ENCODE measurements at places on chromosomes 1 and 21. TPM values are rescaled to one million over a fixed set of nuclear protein-coding genes. Genes with fewer than 3 reads are reported as not detected.

GRCh38 chr1:153465811-153466636 lies 5.6 kb upstream of the S100A7 start:
- peaks cover 9% of the 10 kb centered on the region for H3K4me1 ChIP-seq
- no peak for DNase-seq
- H3K27me3 ChIP-seq: no peaks in the 10 kb centered on the region
- no peak overlapping the region for H3K27ac ChIP-seq
- H3K4me3 ChIP-seq: no peak overlapping the region

GRCh38 chr1:239816081-239816782 lies 275.5 kb upstream of the FMN2 start:
- no peak overlapping the region for H3K4me3 ChIP-seq
- H3K27ac ChIP-seq: peak overlapping the region; percentile 64
- no peaks in the 10 kb centered on the region for H3K36me3 ChIP-seq
- no peak for DNase-seq
- no peaks in the 10 kb centered on the region for H3K27me3 ChIP-seq

DNA sequence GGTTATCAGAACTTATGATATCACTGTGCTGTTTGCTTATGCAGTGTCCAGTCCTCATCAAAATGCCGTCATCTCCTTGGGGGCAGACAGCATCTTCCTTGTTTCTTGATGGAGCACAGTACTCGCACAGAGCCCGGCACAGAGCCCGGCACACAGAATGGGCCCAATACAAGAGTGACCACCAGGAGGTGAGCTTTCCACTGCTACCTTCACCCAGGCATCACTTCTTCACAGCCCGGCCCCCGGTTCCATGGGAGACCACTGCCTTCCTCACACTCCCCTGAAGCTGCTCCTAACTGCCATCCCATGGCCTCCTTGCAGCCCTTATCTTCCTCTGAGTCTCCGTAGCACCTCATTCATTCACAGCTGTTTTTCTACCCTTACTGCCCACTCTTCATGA lies 94.0 kb downstream of the TNR start:
- H3K27ac ChIP-seq: no peak overlapping the region
- H3K4me3 ChIP-seq: no peak overlapping the region
- H3K36me3 ChIP-seq: no peaks in the 10 kb centered on the region
- no peaks in the 10 kb centered on the region for H3K4me1 ChIP-seq

The FAM167B gene
- 3.7 TPM for total RNA-seq

The NEK2 gene
- total RNA-seq: 1.7 TPM

GRCh38 chr1:209600541-209600940 lies 17.0 kb downstream of the CAMK1G start:
- H3K36me3 ChIP-seq: no peaks in the 10 kb centered on the region
- H3K4me3 ChIP-seq: no peak overlapping the region
- DNase-seq: no peak
- no peak overlapping the region for H3K27ac ChIP-seq
- no peaks in the 10 kb centered on the region for H3K4me1 ChIP-seq
- no peaks in the 10 kb centered on the region for H3K27me3 ChIP-seq

- no peak overlapping the region for H3K4me3 ChIP-seq
- no peaks in the 10 kb centered on the region for H3K4me1 ChIP-seq
- H3K27ac ChIP-seq: no peak overlapping the region
- H3K36me3 ChIP-seq: no peaks in the 10 kb centered on the region
These were observed 45.2 kb upstream of the LRRC8C start for GRCh38 chr1:89587729-89588161.

The NLRP3 gene
- 1.7 TPM for total RNA-seq

The AADACL3 gene
- total RNA-seq: not detected

The SLC2A5 gene
- total RNA-seq: 8.1 TPM

DNA sequence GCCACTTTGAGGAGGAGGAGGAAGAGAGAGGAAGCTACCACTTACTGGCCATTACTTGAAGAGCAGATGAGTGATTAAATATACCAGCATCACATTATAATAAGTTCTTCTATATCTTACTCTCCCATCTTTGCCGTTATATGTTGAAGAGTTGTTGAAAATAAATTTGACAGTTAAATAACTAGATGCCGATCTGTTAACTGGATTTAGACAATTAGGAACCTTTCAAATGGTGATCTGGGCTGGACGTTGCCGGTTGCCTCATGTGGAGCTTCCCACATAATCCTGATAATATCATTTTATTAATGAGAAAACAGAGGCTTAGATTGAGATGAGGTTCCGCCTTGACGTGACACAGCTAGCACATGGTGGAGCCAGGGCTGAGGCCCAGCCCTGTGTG lies 147.0 kb downstream of the SDCCAG8 start:
- H3K4me1 ChIP-seq: no peaks in the 10 kb centered on the region
- no peak overlapping the region for H3K27ac ChIP-seq
- H3K27me3 ChIP-seq: no peaks in the 10 kb centered on the region
- no peak overlapping the region for H3K4me3 ChIP-seq

DNA sequence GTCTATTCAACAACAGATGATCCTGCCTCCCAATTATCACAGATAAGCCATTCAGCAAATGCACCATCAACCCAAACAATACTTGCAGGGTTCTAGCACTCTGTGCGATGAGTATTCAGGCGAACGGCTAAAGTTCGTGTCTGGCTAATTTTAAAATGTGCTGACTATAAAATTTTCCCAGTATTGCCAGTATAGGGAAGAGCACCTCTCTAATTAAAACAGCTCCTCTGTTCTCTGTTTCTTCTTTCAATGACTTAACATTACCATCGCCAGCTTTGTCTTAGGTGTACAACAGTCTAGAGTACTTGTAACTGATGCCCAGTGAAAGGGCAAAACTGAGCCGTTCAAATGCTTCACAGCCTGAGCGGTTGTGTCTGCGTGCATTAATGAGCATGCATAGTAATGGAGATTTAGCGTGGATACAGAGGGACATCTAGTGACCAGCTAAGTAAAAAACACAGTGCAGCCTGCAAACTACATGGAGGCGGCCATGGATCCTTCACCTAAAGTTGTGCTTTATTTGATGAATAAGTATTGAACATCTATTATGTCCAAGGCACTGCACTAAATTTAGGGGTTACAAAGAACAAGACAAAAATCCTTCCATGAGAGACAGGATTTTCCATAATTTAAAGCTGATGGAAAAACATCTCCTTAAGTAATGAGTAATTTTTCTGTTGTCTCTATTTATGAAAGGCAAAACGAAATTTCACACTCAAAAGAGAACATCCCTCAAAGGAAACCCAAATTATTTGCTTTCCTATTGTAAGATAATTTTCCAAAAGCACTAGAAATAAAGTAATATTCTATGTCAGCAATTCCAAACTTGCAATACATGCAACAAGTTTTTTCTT lies 120.0 kb downstream of the SETD4 start:
- no peak overlapping the region for H3K4me3 ChIP-seq
- H3K27ac ChIP-seq: no peak overlapping the region
- DNase-seq: peak; percentile 86
- H3K27me3 ChIP-seq: no peaks in the 10 kb centered on the region
- H3K36me3 ChIP-seq: no peaks in the 10 kb centered on the region
- no peaks in the 10 kb centered on the region for H3K4me1 ChIP-seq

GRCh38 chr1:18703041-18703621 lies 72.5 kb downstream of the PAX7 start:
- no peaks in the 10 kb centered on the region for H3K4me1 ChIP-seq
- H3K36me3 ChIP-seq: no peaks in the 10 kb centered on the region
- no peaks in the 10 kb centered on the region for H3K27me3 ChIP-seq
- no peak for DNase-seq

The IL20 gene
- total RNA-seq: not detected
